ENCODE measurements at places on chromosomes 4 and X. TPM values are rescaled to one million over a fixed set of nuclear protein-coding genes. Genes with fewer than 3 reads are reported as not detected.

IQSEC2 gene
- 2.7 TPM for total RNA-seq

MAP7D2 gene
- total RNA-seq = 0.64 TPM

ARHGEF6 gene
- total RNA-seq = 2.8 TPM

CHRNA9 gene
- total RNA-seq = under 0.01 TPM

GABRG1 gene
- total RNA-seq = not detected

CSAG1 gene
- not detected for total RNA-seq

PRRG1 gene
- 5.1 TPM for total RNA-seq

DLG3 gene
- 23.5 TPM for total RNA-seq

KIT gene
- 0.07 TPM for total RNA-seq

CEP135 gene
- total RNA-seq = 3.4 TPM

RNF150 gene
- total RNA-seq = 0.36 TPM

SMR3B gene
- not detected for total RNA-seq

FAM47A gene
- total RNA-seq = not detected

TLR10 gene
- under 0.01 TPM for total RNA-seq

SPACA5 gene
- not detected for total RNA-seq

ADH7 gene
- total RNA-seq = 3.8 TPM

PTTG2 gene
- total RNA-seq = not detected

TENM3 gene
- total RNA-seq = 15.0 TPM

CFAP47 gene
- 0.07 TPM for total RNA-seq
